ENCODE measurements at places on chromosomes 2 and 18.

- DNase-seq: no peak
Observed at GRCh38 chr2:34785206-34785785, 1186.2 kb upstream of the FAM98A start.

GRCh38 chr2:8447610-8448221, 234.1 kb upstream of the ID2 start:
- no peak for DNase-seq

- DNase-seq: no peak
Observed at GRCh38 chr2:104049438-104049837, 804.5 kb upstream of the POU3F3 start.

DNA sequence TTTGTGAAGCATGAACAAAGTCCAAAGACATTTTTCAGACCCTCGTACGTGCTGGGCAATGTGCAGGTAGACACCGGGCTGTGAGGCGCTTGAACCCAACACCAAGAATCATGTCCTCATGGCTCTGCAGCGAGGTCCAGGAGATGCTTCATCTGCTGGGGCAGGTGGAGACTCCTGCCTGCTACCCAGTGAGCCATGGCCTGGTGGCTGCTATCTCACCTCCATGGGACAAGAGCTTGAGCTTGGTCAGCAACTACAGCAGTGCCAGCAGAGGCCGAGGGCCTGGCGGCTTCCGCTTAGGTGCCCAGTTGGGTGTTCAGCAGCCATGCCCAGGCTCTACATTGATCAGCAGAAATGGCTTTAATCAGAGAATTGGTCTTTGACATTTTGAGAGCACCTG, 281.0 kb upstream of the HS6ST1 start:
- no peak for DNase-seq

- no peak for DNase-seq
Observed at GRCh38 chr2:18077704-18078103, 199.2 kb downstream of the KCNS3 start.

DNA sequence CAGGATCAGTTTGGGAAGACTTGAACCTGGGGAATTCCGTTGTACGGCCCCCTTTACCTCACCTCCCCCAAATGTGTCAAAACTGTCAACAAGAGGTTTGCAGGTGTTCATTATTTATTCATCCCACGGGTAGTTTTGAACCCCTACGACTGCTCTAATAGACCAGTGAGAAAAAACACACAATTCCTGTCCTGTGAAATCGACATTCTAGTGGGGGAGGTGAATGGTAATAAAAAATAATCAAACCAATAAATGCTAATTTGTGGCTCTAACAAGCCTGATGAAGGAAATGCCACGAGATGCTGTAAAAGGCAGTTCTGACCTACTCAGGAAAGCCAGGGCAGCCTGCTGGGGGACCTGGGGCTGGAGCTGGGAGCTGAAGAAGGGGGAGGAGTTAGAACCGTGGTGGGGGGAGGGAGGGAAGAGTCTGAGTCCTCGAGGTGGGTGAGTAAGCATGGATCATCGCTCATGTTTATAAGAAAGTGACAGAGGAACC, 463 bp upstream of the DNAJB2 start:
- no peak for DNase-seq

DNA sequence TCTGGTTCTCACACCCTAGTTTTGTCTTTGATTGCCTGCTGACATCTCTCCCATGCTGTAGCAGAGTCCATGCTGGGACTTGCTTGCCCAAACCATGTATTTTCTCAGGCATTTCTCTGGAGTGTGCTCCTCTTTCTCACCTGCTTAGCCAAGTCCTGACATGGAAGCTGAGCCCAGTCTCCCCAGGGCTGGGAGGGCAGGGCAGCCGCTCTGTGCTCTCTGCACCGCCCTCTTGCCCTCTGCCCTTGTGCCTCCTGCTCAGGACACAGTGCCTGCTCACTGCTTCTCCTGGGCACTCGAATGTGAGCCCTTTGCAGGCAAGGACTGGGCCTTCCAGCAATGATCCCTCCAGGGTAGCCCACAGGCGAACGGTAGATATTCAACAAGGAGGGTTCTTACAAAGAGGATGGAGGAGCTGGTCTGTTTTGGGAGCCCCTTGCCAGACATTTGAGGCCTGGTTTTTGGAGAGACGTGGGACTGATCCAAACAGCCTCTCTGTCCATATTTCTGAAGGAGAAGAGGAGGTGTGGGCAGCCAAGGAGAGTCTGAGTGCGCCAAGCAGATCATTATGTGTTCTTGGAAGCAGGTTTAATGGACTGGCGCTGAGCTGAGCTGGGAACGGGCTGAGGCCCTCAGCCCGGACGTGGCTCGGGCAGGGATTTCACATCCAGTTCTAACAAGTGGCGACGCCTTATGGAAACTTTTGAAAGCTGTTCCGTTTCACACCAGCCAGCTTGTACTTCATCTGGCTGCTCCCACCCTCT, 4.0 kb downstream of the SLC14A2 start:
- no peak for DNase-seq

- DNase-seq: no peak
Observed at GRCh38 chr18:24536326-24536725, 75.9 kb downstream of the HRH4 start.

GRCh38 chr2:62216113-62216512, 20.2 kb downstream of the B3GNT2 start:
- no peak for DNase-seq

DNA sequence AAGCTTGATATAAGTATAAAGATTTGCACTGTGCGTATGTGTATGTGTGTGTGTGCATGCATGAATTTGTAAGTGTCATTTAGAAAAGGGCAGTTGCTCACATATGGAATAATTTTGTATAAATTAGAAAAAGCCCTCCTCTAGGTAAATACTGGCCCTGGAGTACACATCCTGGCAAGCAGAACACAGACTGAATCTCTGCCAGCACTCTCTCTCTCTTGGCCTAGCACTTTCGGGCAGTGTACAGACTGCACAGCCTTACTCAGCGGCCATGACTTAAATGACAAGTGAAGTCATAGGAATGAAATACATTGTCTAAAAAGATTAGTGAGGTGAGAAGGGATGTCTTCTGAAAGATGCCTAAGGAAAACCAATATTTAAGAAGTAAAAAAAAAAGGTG, 214.1 kb downstream of the RDH14 start:
- no peak for DNase-seq

GRCh38 chr2:151808258-151809072, 19.8 kb downstream of the ARL5A start:
- DNase-seq: no peak

DNA sequence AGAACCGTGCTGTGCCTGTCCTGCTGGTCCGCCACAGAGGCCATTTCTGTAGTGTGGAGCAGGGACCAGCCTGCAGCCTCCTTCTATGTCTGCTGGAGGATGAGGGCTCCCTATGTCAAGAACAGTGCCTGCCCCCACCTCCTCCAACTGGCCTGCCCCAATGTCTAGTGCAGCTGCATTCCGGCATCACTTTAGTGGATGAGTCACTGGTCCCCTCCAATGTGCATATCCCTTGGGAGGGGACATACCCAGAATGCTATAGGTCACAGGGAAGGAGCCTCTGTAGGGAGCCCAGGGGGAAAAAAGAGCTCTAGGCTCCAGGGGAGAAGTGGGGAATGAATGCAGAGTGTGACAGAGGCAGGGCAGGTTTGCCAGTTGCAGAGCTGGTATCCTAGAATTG, 219.6 kb downstream of the CELF4 start:
- DNase-seq: no peak

DNA sequence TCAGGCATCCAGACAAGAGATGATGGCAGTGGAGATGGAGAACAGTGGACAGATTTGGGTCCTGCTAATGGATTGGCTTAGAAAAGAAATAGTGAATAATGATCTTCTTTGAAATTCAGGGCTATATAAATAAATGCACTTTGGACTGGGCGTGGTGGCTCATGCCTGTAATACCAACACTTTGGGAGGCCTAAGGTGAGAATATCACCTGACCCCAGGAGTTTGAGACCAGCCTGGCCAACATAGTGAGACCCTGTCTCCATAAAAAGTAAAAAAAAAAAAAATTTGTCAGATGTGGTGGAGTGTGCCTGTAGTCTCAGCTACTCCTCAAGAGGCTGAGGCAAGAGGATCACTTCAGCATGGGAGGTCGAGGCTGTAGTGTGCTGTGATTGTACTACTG, 102.4 kb upstream of the STON1 start:
- DNase-seq: no peak

GRCh38 chr2:9260464-9260918, 53.9 kb downstream of the ASAP2 start:
- DNase-seq: no peak

- DNase-seq: no peak
Observed at GRCh38 chr2:164039270-164039669, 303.5 kb upstream of the FIGN start.

DNA sequence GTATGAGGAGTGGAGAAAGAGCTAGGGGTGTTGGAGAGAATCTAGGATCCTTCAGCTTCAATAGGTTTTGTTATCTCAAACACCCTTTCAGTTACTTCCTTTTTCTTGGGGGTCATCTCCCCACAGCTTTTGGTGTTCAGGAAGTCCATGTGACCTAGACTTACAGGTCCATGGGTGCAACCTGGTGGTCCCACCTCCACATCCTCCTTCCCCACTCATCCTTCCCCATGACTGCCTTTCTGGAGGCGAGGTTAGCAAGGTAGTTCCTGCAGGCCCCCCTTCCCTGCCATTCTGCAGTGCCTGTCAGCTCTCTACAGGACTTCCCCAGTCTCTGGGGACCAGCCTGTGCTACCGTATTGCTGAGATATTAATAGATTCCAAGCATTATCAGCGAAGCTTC, 107.6 kb downstream of the TMEM17 start:
- DNase-seq: no peak

GRCh38 chr18:78659748-78660147, 319.9 kb upstream of the SALL3 start:
- DNase-seq: no peak

GRCh38 chr18:46378126-46378863, 274.1 kb downstream of the HAUS1 start:
- no peak for DNase-seq

DNA sequence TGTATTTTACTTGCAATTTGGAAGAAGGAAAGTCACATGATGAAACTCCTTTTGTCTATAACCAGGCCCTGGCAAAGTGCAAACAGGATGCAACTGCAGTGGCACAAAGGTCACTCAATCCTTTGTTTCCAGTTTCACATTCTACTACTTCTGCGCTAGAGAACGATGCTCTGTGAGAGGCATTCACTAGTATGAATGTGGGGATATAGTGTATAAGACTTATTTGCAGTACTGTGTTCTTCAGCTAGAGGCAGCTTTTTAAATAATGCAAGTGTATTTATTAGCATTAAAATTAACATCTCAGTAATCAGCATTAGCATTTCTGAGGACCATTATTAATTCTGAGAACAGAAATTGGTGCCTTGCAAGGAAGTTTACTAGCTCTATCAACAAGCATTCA, 68.9 kb downstream of the PRPF40A start:
- no peak for DNase-seq

DNA sequence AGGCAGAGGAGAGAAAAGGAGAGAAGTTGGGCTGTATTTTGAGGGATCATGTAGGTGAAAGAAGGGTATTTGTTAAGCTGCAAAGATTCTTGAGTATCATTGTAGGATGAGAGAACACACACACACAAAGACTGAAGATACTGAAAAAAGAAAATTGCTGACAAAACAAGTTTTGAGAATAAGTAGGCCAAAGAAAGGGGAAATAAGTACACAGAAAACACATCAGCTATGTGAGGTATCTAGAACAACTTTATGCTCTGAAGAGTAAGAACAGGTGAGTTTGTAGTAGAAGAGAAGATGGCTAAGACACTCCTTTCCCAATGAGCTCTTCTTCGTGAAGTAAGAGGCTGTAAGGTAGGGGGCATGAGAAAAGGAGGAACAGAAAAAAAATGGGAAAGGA, 28.2 kb downstream of the METTL8 start:
- DNase-seq: no peak

- no peak for DNase-seq
Observed at GRCh38 chr2:110771547-110772382, 39.4 kb downstream of the ACOXL start.

- DNase-seq: no peak
Observed at GRCh38 chr2:145350011-145350410, 830.1 kb upstream of the ZEB2 start.

GRCh38 chr18:45166341-45166835, 448.9 kb upstream of the SLC14A2 start:
- no peak for DNase-seq

DNA sequence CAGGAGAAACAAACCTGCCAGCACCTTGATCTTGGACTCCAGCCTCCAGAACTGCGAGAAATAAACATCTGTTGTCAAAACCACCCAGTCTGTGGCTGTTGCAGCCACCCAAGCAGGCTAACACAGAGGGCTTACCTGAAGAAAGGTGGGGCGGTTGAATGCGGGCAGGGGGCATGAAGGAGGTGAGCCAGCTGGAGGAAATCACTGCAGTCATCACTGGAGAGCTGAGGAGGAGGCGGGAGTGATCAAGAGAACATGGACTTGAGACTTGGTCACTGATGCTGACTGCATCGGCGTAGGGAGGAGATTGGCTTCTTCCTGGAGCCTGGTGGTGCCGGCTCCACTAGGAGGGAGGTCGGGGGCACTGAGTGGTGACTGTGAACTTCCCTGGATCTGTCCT, 14.6 kb upstream of the ARMC9 start:
- no peak for DNase-seq

DNA sequence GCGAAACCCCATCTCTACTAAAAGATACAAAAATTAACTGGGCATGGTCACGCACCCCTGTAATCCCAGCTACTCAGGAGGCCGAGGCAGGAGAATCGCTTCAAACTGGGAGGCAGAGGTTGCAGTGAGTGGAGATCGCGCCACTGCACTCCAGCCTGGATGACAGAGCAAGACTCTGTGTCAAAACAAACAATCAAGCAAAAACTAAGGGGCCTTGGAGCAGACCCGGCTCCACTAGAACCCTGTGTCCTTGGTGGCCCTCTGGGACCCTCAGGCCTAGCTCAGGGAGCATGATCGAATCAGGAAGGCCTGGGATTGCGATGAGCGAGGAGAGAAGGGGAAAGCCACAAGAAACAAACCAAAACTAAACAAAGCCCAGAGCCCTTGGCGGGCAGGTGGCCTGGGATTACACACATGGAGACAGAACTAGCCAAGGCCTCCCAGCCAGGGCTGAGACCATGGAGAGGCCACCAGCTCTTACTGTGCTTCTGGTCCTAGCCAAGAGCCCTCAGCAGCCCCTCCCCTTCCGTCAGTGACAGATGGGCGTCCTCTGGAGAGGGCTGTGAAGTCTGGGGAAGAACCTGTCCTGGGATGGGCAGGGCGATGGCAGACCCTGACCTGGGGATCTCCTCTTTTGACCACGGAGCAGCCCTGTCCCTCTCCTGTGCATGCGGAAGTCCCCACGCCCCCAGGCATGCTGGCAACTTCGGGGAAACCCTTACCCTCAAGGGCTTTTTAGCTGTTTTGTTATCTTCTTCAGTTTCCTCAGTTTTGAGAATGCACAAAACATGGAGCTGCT, 27.4 kb upstream of the CATIP start:
- DNase-seq: no peak

Data from NCI-H1930 (cell line).